Activated T-cell treated with anti-CD3 and anti-CD28 coated beads, Interleukin-2, amount 50 U/mL, for 72 hours (primary cell): ENCODE measurements at places on chromosomes 1 and 21. TPM values are rescaled to one million over a fixed set of nuclear protein-coding genes. Genes with fewer than 3 reads are reported as not detected.

Gene C1orf35
- total RNA-seq = 18.2 TPM

DNA sequence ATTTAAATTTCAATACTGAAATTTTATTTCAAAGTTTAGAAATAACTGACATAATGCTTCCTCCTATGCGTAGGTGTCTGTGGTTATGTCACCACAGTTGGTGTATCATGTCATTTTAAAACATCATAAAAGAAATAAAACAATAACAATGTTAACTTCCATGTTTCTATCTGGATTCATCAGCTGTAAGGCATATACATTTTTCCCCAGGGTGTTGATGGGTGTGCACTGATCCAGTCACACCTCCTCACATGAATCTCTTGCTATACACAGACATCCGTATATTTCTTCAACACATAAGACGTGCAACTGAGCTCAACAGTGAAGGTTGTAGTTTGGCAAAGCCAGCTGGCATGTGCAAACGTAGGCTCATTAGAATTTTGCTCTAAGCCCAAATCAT lies 6.2 kb downstream of the KCNA3 start:
- peak overlapping the region; percentile 52 for H3K27ac ChIP-seq
- peak; percentile 18 for DNase-seq
- peaks cover 20% of the 10 kb centered on the region for H3K36me3 ChIP-seq
- no peaks in the 10 kb centered on the region for H3K27me3 ChIP-seq

DNA sequence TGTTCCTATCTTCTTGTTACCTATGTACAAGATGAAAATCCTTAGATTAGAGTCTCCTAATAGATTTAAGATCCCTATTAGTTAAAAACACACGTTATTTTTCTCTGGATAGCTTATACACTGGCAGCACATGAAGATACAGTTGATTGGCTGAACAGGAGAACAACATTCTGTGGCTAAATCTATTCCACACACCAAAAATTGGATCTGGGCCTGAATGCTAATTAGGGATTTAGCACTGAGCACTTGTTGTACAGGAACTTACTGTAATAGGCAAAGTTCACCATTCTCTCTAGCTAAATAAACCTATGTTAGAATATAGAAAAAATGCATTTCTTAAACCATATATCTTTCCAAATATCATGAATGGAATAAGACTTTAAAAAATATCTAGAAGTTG lies 117.1 kb upstream of the PTGFR start:
- H3K4me3 ChIP-seq = no peak overlapping the region
- H3K4me1 ChIP-seq = no peaks in the 10 kb centered on the region
- no peak for DNase-seq
- H3K27me3 ChIP-seq = no peaks in the 10 kb centered on the region

DNA sequence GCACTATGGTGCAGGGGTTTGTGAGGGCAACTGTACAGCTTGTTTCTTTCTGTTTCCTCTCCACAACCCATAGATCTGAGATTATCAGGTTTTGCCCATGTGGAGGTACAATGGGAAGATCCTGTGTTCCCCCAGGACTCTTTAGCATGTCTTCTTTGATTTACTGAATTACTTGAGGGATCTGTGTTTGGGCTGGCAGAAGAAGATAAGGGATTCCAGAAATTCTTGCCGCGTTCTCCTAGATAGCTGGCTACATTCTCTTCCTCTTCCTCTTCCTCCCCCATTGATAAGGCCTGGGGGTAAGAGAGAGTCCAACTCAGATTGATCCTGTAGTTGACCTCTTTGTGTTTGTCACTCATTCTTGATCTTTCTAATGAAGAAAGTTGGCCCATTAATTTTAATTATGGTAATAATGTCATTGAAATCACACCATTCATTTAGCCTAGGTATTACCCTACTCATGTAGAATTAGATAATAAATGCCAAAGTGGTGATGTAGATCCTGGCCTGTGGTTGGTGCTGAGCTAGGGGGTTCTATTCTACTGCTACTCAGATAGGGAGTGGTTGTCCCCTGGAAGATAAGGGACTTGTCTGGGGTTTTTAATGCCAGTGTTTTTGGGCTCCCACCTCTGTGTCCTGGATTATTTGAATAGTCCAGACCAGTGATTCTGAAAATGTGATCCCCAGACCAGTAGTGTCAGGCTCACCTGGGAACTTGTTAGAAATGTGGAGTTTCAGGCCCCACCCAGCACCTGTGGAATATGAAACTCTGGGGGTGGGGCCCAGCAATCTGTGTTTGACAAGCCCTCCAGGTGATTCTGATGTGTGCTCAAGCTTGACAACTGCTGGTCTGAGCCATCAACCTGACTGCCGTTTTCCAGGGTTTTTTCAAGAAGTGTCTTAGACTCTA lies 122.2 kb downstream of the NOS1AP start:
- H3K4me1 ChIP-seq = no peaks in the 10 kb centered on the region
- H3K27me3 ChIP-seq = no peaks in the 10 kb centered on the region
- no peak overlapping the region for H3K27ac ChIP-seq
- DNase-seq = no peak
- H3K36me3 ChIP-seq = no peaks in the 10 kb centered on the region
- no peak overlapping the region for H3K4me3 ChIP-seq

Gene FNDC10
- 1.00 TPM for total RNA-seq

DNA sequence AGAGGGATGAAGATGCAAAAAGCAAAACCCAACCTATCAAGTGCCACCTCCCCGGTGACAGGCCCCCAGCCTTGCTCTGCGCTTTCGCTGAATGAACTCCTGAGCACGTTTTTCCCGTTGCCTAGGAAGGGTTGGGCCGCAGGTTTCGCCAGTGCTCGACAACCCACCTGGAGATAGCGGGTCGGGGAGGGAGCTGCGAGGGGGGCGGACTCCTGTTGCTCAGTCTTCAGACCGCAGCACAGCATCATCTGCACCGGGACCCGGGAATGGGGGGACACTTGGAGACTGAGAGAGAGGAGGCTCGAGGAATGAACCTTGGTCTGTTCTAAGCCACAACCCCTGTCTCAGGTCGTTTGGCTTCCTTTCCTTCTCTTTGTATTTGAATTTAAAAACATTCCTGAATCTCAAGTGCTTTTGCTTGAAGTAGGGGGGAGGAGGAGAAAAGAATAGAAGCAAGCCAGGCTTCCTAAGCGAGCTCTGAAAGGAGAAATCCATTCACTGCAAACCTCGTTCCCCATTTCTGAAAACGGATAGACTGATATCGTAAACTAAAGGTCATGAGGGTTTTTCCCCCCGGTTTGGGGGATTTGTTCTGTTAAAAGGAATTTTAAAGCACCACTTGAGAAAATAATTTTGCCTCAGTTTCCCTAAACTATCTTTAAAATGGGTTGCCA lies 1.2 kb downstream of the AK5 start:
- peak overlapping the region; percentile 79 for H3K4me3 ChIP-seq
- no peaks in the 10 kb centered on the region for H3K36me3 ChIP-seq
- H3K27ac ChIP-seq = no peak overlapping the region

Gene ESPN
- total RNA-seq = 1.3 TPM

Gene CLCNKA
- total RNA-seq = not detected

GRCh38 chr1:156384007-156384406 lies 15.0 kb downstream of the RHBG start:
- H3K27ac ChIP-seq = no peak overlapping the region
- DNase-seq = no peak
- H3K27me3 ChIP-seq = peaks cover 26% of the 10 kb centered on the region
- no peak overlapping the region for H3K4me3 ChIP-seq
- H3K36me3 ChIP-seq = no peaks in the 10 kb centered on the region

Gene S100A12
- total RNA-seq = not detected

Gene LRRC38
- total RNA-seq = not detected

DNA sequence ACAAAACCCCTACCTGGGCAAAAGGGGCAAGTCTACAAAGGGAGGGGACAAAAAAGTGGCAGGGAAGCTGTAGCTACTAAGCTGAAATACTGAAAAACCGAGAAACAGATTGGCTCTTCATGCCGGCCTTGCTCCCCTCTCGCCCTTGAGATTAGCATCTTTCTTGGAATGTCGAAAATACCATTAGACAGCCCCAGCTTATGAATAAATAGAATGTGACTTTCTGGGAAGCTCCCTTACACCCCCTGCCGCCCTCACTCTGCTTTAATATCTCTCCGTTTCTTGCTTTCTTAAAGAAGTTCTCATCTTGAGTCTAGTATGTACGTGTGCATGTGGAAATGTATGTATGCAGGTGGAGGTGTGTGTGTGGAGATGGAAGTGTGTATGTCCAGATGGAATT lies 14.1 kb downstream of the TRAF3IP3 start:
- peaks cover 46% of the 10 kb centered on the region for H3K4me1 ChIP-seq
- H3K27ac ChIP-seq = no peak overlapping the region
- H3K27me3 ChIP-seq = no peaks in the 10 kb centered on the region
- H3K4me3 ChIP-seq = no peak overlapping the region
- peaks cover 45% of the 10 kb centered on the region for H3K36me3 ChIP-seq
- no peak for DNase-seq

- no peaks in the 10 kb centered on the region for H3K27me3 ChIP-seq
- H3K4me3 ChIP-seq = peak overlapping the region; percentile 53
- peaks cover 9% of the 10 kb centered on the region for H3K36me3 ChIP-seq
- peaks cover 30% of the 10 kb centered on the region for H3K4me1 ChIP-seq
- DNase-seq = peak; percentile 53
- H3K27ac ChIP-seq = peak overlapping the region; percentile 89
Observed at GRCh38 chr1:101081496-101082488, 56.2 kb upstream of the DPH5 start.

Gene TCEA3
- 6.1 TPM for total RNA-seq

GRCh38 chr1:160779626-160780397 lies 16.2 kb upstream of the LY9 start:
- no peak overlapping the region for H3K4me3 ChIP-seq
- H3K36me3 ChIP-seq = no peaks in the 10 kb centered on the region
- no peak overlapping the region for H3K27ac ChIP-seq
- H3K4me1 ChIP-seq = peaks cover 48% of the 10 kb centered on the region
- H3K27me3 ChIP-seq = no peaks in the 10 kb centered on the region
- DNase-seq = peak; percentile 61

- no peak overlapping the region for H3K4me3 ChIP-seq
- H3K4me1 ChIP-seq = no peaks in the 10 kb centered on the region
- H3K36me3 ChIP-seq = no peaks in the 10 kb centered on the region
- DNase-seq = no peak
Observed at GRCh38 chr1:82503822-82504221, 703.1 kb downstream of the ADGRL2 start.

GRCh38 chr1:206693029-206693428 lies 8.3 kb downstream of the MAPKAPK2 start:
- H3K36me3 ChIP-seq = peaks cover 2% of the 10 kb centered on the region
- DNase-seq = no peak
- H3K27ac ChIP-seq = no peak overlapping the region
- no peaks in the 10 kb centered on the region for H3K27me3 ChIP-seq
- peaks cover 82% of the 10 kb centered on the region for H3K4me1 ChIP-seq

DNA sequence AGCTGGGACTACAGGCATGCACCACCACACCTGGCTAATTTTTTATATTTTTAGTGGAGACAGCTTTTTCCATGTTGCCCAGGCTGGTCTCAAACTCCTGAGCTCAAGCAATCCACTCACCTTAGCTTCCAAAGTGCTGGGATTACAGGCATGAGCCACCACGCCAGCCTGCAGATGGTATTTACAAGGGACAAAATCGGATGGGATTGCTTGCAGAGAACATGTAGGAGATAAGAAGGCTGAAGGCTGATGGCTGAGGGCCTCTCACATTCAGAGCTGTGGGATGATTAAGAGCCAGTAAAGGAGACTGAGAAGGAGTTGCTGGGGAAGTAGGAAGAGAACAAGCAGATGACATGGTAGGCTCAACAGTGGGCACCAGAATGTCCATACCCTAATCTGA lies 24.0 kb upstream of the QSOX1 start:
- no peak overlapping the region for H3K4me3 ChIP-seq
- DNase-seq = no peak
- H3K27me3 ChIP-seq = peaks cover 19% of the 10 kb centered on the region
- no peaks in the 10 kb centered on the region for H3K36me3 ChIP-seq
- peaks cover 30% of the 10 kb centered on the region for H3K4me1 ChIP-seq
- no peak overlapping the region for H3K27ac ChIP-seq

GRCh38 chr1:5980314-5981008 lies 11.8 kb downstream of the NPHP4 start:
- H3K27me3 ChIP-seq = no peaks in the 10 kb centered on the region
- H3K36me3 ChIP-seq = peaks cover 7% of the 10 kb centered on the region
- no peak overlapping the region for H3K4me3 ChIP-seq
- DNase-seq = no peak
- H3K27ac ChIP-seq = no peak overlapping the region

GRCh38 chr1:15146142-15146680 lies 7.3 kb upstream of the TMEM51 start:
- no peaks in the 10 kb centered on the region for H3K36me3 ChIP-seq
- peaks cover 76% of the 10 kb centered on the region for H3K27me3 ChIP-seq
- DNase-seq = no peak
- H3K4me1 ChIP-seq = no peaks in the 10 kb centered on the region
- no peak overlapping the region for H3K4me3 ChIP-seq
- H3K27ac ChIP-seq = no peak overlapping the region

GRCh38 chr21:33774551-33774950 lies 132.2 kb downstream of the ITSN1 start:
- no peak overlapping the region for H3K4me3 ChIP-seq
- no peak for DNase-seq
- H3K27me3 ChIP-seq = no peaks in the 10 kb centered on the region
- H3K4me1 ChIP-seq = no peaks in the 10 kb centered on the region

DNA sequence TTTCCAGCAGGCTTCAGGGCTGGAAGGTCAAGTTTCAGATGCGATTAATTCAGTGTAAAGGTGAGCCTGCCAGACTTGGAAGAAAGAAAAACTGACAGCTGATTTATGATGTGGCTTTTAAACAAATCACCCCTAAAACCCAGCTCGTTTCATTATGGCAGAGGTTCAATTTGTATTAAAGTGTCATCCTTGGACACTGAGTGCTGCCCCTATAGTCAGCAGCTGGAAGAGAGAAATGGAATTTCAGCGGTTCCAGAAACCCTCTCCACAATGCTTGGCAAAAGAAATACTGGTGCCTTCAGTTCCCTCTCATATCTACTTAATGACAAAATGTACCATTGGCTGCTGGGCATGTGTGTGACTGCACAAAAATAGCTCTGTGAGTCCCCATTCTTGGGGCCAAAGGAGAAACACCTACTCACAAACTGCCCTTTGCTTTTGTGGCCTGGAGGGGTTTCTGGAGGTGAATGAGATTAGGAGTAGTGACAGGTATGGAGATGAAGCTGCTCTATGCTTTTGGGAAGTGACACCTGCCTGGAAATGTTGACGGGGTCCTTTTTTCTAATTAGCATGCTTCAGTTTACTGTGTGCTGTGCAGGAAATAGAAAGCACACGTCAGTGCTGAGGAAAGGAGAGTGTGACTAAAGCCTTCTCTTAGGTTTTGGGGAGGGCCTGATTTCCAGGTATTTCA lies 95.1 kb upstream of the TSPAN2 start:
- peaks cover 28% of the 10 kb centered on the region for H3K27me3 ChIP-seq
- peaks cover 11% of the 10 kb centered on the region for H3K4me1 ChIP-seq

Gene HMCN1
- 0.12 TPM for total RNA-seq

- no peak for DNase-seq
- H3K36me3 ChIP-seq = no peaks in the 10 kb centered on the region
- no peaks in the 10 kb centered on the region for H3K27me3 ChIP-seq
- no peak overlapping the region for H3K4me3 ChIP-seq
Observed at GRCh38 chr1:211393203-211393602, 66.6 kb downstream of the TRAF5 start.

DNA sequence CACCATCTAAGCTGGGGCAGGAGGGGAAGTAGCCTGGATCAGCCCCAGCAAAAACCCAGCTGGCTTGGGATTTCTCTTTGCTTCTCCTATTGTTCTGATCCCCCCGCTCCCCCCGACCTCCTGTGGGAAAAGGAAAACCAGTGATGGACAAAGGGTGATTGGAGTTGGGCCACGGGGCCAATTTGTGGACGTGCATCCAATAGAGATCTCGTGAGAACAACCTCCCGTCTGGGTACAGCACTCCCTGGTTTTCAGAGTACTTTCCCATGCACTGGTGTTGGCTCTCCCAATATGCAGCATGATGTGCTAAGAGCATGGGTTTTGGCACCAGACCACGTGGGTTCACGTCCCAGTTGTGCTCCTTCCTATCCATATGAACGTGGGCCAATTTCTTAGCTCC lies 9.0 kb downstream of the BLACAT1 start:
- H3K4me3 ChIP-seq = no peak overlapping the region
- H3K27ac ChIP-seq = no peak overlapping the region
- peaks cover 7% of the 10 kb centered on the region for H3K4me1 ChIP-seq
- H3K27me3 ChIP-seq = peaks cover 13% of the 10 kb centered on the region
